ENCODE measurements at places on chromosomes 3 and 15. TPM values are rescaled to one million over a fixed set of nuclear protein-coding genes. Genes with fewer than 3 reads are reported as not detected.

DNA sequence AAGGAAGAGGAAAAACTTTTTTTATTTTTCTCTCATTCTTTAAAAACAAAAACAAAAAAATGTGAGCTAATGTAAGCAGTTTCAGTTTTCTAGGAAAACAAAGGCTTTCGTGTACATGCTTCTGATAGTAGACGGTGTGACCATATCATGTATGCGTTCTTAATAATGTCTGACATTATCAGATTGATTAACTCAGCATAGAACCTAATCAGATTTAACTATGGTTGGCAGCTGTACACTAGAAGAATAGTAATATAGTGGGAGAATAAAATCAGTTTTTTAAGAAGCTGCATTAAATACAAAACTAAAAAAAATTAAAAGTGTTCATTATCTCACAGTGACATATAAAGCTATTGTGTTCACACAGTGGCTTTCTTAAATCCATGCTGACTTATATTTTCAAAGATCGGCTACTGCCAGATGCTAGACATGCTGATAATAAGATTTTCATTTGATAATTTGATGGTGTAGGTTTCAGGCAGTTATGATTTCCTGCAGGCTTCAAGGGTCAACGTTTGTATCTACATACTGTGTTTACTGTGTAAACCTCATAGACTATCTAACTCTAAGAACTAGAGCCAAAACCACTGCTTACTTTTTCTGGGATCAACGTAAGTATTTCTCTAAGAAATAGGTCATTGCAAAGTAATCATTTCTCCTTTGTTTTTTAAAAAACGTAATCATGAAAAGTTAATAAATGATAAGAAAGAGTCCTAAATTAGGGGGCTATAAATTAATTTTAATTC lies 74.0 kb downstream of the UBE2E2 start:
- no peak for DNase-seq

DNA sequence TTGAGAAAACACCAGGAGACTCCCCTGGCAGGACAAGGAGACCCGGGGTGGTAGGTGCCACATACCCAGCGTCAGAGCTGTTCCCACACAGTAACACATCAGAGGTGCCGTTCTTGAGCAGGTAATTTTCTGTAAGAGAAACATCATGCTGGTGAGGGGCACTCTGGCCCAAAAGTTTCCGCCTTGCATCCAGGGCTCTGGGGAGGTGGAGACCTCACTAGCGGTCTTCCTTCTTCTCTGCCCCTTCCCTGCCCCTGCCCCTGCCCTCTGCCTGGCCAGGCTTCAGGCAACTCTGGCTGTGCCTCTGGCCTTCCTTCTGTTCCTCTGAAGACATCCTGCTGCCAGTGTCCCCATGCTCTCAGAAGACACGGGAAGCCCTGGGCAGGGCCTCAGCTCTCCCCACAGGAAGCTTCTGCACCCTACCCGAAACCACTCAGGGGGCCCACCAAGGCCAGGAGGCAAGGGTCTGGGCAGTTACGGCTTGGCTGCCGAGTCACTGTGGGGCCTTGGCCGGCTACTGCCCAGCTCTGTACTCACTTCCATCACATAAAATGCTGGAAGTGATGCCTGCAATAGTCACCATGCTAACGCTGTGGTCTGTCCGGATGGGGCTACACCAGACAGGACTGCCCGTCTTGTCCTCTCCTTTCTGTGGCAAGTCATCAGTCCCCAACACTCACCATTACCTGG lies 41.3 kb downstream of the SCN5A start:
- no peak for DNase-seq

- no peak for DNase-seq
Measured at GRCh38 chr3:156664831-156665178, 9.6 kb upstream of the TIPARP start.

The CLCN2 gene
- 4.8 TPM for polyA plus RNA-seq

GRCh38 chr3:130894130-130894985 lies 474 bp downstream of the ATP2C1 start:
- DNase-seq, result peak; percentile 2

DNA sequence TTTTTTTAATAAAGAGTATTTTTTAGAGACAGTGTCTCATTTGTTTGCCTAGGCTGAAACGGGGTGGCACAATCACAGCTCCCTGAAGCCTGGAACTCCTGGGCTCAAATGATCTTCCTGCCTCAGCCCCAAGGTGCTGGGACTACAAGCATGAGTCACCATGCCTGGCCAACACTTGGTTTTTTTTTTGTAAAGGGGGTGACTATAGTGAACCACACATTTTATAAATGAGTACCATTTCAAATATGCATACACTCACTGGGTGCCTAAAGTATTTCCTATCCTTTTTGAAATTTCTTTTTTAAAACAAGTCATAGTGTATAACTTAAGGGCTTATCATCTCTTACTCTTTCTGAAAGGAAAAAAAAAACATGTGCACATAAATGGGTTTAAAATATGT lies 325.2 kb upstream of the MEIS2 start:
- no peak for DNase-seq

The PLA2G4E gene
- 0.03 TPM for polyA plus RNA-seq

GRCh38 chr3:140078343-140078742 lies 143.4 kb downstream of the CLSTN2 start:
- DNase-seq, result no peak

DNA sequence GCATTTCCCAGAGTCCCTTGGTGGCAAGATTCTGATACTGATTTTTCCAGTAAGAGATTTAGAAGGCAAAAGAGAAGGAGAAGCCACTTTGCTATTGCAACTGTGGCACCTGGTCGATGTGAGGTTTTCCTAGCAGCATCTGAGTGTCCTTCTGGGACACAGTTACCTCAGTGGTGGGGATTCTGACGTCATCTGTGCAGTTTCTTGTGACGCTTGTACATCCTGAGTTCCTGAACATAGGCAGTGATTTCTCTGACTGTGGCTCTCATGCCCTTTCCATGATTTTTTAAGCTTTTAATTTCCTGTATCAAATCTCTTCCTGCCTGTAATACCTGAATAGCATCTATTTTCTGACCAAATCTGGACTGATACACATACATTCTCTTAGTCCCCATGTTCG lies 8.9 kb downstream of the USP13 start:
- no peak for DNase-seq

The A4GNT gene
- not detected for polyA plus RNA-seq

GRCh38 chr15:38627689-38628277 lies 63.2 kb upstream of the RASGRP1 start:
- DNase-seq, result no peak

The SEC61A1 gene
- polyA plus RNA-seq, result 99.7 TPM

DNA sequence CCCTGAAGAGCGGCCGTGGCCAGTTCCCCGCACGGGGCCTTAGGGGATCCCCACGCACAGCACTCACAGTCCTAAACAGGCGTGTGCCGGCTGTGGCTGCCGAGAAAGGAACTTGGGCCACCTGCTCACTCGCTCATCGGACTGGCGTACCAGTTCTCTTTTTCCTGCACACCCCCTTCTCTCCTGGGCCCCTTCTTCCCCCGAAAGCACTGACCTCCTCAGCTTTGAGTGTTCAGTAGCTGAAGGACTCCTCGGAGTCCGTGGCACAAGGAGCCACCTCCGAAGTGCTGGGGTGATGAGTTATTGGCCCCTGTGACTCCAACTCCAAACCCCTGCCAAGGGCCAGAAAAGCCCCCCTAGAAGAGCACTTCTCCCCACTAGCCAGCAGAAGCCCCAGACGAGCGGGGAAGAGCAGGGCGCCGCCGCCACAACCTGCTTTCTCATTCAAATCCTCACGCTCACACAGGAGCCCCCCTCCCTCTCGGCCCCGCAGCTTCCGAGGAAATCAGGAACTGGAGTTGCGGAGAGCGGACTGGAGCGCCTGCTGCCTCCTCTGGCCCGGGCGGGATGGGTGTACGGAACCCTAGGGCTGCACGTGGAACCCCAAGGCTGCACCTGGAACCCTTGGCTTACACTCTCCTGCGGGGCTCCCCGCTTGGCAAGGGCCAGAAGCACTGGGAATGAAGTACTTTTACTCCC lies at the start of gene PLCH1:
Gene PLCH1, minus strand, starts transcription at position 446 of the 699 bp plus-strand sequence. CDS start 40,847 bp downstream, outside the sequence.
- no peak for DNase-seq

- DNase-seq, result peak; percentile 39
Measured at GRCh38 chr3:43153216-43154083, 47.6 kb upstream of the POMGNT2 start.

The PLD1 gene
- 3.5 TPM for polyA plus RNA-seq

- no peak for DNase-seq
Measured at GRCh38 chr3:196311-197148, at the start of gene CHL1. Gene CHL1 (plus strand): TSS chr3:196763. CDS start chr3:319777, 123,014 bp downstream.

DNA sequence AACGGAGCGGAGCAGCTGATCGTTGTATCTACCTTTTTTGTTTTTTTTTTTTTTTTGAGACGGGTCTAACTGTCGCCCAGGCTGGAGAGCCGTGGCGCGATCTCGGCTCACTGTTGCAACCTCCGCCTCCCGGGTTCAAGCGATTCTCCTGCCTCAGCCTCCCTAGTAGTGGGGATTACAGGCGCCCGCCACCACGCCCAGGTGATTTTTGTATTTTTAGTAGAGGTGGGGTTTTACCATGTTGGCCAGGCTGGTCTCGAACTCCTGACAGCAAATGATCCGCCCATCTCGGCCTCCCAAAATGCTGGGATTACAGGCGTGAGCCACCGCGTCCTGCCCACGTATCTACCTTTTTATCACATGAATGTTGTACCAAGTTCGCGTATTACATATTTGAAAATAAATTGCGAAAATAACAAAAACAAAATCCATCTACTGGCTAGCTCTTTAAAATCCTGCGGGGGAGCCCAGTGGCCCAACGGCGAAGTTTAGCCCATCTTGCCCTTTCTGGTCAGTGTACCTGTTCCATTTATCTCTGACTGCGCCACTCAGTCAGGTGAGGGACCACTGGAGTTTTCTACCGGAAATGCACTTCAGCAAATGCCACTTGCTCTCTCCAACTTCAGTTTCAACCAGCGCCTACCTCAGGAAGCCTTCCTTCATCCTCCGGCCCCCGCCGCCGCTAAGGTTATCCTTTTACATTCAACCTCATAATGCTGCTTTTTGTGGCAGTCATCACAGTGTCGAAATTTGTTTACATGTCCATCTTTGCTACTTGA lies 1.2 kb upstream of the EIF3J start:
- DNase-seq, result no peak

DNA sequence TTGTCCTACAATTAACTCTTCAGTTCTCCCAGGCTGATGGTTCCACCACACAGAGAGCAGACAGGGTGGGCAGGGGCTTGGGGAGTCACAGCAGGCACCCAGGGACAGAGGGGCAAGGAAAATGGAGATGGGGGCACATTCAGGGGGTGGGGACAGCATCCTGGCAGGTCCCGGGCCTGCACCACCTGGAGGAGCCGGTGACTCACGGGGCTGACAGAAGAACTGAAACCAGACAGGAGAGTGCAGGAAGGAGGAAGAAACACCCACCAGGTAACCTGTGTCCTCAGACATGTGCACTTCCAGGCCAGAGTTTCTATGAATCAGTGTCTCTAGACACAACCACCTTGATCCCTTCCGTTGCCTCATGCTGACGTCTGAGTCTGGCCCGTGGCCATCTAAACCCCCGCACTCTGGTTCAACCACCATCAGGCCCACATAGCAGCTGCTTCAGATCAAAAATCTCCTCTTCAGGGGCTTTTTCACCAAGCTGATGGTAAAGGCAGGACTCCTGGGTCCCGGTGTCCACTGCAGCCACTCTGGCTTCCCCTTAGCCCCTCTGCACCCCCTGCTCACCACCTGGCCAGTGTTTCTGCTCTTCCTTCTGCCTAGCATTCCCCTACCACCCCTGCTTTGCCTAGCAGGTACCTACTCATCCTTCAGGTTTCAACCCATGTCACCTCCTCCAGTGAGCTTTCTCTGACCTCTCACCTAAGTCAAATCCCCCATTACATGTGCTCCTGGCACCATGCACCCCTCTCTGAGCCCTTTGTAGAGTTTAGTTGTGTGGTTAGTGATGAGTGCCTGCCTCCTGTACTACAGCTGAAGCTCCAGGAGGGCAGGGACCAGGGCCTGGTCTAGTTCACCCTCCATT lies 16.5 kb upstream of the CYP11A1 start:
- no peak for DNase-seq

GRCh38 chr15:41056810-41057209 lies 59.3 kb downstream of the INO80 start:
- DNase-seq, result no peak

DNA sequence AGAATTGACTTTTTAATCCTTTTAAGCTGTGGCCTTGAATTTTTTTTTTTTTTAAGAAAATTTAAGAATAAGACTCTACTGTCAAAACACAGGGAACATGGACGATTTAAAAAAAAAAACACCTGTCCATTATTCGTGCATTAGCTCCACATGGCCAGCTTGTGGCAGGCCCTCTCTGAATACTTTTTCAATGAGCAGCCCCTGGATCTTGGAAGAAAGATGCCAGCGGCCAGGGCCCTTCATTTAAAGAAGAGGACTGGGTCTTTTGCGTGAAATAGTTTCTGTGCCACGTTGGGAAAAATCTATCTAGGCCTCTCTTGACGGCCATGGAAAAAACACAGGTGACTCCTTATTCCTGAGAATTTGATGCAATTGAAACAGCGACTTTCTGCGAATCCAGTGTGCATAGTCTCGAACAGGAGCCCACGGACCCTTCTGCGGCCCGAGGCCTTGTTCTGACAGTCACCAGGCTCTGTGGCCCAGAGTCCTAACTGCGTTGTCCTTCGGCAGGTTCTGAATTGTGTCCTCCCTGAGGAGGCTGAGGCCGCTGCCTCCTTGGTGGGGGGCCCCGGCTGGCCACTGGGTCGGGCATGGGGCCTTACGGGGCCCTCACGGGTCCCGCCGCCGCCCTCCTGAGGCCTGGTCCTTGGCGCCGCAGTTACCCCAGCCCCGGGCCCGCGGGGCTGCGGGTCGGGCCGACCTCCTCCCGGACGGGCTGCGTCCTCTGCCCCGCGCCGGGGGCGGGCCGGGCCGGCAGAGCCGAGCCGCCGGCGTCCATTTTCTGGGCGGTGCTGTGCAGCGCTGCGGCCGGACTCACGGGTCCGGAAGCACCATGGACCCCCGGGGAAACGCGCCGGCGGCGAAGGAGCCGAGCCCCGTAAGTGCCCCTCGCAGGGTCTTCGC lies 33.5 kb downstream of the ZBTB38 start:
- no peak for DNase-seq

- DNase-seq, result no peak
Measured at GRCh38 chr15:95594496-95594895, 736.0 kb upstream of the NR2F2 start.

DNA sequence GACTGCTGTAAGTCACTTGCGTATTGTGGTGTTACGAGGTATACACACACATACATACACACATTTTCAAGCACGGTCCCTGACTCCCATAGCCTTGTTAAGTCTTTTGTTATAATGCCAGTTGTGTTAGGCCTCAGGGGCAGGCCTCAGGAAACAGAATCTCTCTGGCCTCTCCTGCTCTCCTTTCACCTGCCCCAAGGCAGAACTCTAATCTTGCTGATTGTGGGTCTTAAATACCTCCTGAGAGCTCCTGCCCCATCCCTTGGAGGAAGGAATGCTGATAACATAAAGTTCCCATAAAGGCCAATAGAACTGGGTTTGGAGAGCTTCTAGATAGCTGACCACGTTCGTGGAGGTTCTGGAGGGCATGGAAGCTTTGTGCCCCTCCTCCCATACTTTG lies 3.9 kb upstream of the NIT2 start:
- DNase-seq, result no peak

The CLEC3B gene
- 219 TPM for polyA plus RNA-seq

Data from urinary bladder (tissue), 4 donors.